ENCODE measurements at places on chromosomes 4 and X.
A peak's percentile ranks its signal among the peaks of the same experiment; 100 is the strongest.

GRCh38 chr4:86091201-86091600, 268.7 kb downstream of the MAPK10 start:
- no peak for DNase-seq

GRCh38 chr4:172813359-172813923, 355.2 kb upstream of the GALNT7 start:
- no peak for DNase-seq

- no peak for DNase-seq
These were observed 14.9 kb downstream of the ELF4 start for GRCh38 chrX:130095249-130096030.

- no peak for DNase-seq
These were observed 29.5 kb downstream of the CCNQ start for GRCh38 chrX:153569475-153569874.

- no peak for DNase-seq
These were observed 37.5 kb upstream of the CXCL8 start for GRCh38 chr4:73702796-73703287.

DNA sequence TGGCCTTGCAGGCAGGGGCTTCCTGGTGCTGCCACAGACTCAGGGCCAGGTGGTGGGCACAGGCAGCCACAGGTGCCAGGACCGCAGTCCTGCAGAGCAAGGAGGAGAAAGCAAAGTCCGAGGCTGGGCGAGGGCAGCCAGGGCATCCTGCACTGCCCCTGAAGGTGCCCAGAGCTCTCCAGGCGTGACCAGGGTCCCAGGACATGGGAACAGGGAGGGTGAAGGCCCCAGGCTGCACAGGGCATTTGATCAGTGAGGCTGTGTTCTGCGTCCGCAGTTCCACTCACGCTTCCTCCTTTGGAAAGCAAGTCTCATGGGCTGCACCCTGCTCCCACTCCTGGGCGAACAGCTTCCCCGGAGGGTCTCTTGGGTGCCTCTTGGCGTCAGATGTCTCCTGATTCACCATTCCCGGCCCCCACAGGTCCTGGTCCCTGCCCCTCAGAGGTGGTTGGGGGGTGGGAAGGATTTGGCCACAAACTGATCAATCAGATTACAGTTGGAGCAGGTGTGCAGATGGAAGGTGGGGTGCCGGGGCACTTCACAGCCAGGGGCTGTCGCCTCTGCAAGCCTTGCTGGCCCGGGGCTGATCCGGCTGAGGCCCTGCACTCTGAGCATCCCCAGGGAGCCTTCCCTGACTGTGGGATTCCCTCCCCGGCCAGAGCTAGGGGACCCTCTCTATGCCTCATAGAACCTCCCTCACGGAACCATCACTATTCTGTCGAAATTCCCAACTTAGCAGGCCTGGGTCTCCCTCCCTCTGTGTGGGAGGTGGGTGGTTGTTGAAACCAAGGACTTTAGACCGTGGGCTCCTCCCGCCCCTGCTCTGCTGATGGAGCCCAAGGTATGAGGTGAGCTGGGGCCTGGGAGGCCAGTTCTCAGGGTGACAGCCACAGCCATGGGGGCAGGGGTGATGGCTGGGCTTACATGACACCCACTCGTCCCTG, 3.3 kb downstream of the SH3TC1 start:
- DNase-seq = no peak

GRCh38 chr4:152680988-152681603, 1.3 kb upstream of the TMEM154 start:
- DNase-seq = peak; percentile 65

DNA sequence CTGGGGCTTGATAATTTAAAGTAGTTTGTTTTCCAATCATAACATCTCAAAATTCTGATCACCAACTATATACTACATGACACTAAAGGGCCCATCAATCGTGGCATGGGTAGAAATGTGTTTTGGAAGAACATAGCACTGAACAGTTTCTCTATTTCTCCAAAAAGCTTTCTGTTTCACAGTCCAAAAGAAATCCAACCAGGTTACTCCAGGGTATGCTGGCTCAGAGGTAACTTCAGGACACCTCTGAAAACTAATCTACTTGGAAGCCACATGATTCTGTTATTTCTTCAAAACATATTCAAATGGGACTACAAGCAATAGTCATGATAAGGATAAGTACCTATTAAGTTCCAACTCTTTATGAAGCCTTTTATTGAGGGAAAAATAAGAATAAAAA, 8.3 kb downstream of the PHKA1 start:
- no peak for DNase-seq

DNA sequence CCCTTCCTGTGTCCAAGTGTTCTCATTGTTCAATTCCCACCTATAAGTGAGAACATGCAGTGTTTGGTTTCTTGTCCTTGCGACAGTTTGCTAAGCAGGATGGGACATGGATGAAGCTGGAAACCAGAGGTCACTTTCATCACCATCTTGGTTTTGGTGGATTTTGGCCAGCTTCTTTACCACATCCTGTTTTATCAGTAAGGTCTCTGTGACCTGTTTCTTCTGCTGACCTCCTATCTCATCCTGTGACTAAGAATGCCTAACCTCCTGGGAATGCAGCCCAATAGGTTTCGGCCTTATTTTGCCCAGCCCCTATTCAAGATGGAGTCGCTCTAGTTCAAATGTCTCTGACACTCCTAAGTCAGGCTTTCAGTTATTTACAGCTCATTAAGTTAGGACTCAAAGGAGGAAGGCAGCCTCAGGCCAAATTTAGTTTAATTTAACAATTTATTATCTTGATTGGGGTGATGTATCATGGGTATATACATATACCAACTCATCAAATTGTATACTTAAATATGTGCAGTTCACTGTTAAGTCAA, 169.9 kb upstream of the NDP start:
- DNase-seq = no peak

DNA sequence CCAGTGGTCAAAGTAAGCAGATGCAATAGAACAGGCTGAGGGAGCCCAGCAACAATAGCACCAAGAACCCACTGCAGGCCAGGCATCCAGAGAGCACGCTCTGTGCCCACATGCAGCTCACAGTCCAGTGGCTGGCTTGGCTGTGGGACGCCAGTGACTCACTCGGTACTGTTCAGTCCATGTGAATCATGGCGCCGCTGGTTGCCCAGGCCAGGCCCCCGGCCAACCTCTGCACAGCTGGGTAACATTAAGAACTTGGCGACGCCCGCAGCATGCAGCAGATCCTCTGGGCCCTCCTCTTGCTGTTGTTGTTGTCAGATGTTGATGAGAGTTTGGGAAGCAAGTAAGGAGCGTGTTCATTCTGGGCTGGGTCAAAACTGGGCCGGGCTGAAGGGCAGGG, 60.5 kb downstream of the MSX1 start:
- no peak for DNase-seq

DNA sequence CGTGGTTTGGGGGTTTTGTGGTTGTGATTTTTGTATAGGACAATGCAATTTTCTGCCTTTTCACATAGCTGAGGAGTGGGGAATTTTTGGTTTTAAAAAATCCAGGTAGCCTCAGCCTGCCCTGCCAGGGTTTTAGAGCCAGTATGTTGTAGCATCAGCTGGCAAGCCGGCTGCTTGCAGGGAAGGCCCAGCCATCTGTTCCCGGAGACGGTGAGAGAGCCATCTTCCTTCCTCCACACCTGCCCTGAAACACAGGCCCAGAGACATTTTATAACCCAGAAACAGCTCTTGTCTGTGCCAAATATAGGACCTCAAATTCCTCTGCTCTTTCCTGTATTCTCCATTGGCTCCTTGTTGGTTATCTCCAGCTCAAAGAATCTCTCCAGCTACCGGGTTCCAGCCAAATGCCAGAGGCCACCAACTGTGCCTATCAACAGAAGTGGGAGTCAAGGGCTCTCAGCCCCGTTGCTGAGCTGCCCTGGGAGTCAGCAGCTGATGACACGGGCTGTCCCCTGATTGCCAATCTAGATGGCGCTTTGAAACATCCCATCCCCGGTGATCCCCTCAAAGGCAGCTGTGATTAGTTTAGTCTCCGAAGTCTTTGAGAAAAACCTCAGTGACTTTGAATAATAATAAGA, 595.2 kb downstream of the MID1IP1 start:
- peak; percentile 15 for DNase-seq
